ENCODE measurements at places on chromosomes 7 and 10. TPM values are rescaled to one million over a fixed set of nuclear protein-coding genes. Genes with fewer than 3 reads are reported as not detected.

Gene FANK1
- total RNA-seq, result 3.0 TPM

Gene FXYD4
- total RNA-seq, result not detected

Gene ACSM6
- not detected for total RNA-seq

Gene IFIT2
- total RNA-seq, result 2.7 TPM

Gene RHOBTB1
- total RNA-seq, result 13.3 TPM

Gene AGR2
- total RNA-seq, result not detected

Gene VWC2
- not detected for total RNA-seq

Gene EVX1
- not detected for total RNA-seq

Gene FLNC
- 98.9 TPM for total RNA-seq

Gene LAMB4
- not detected for total RNA-seq

Gene PLEKHS1
- total RNA-seq, result not detected

Gene GALNT17
- not detected for total RNA-seq

Gene LRRC61
- 11.8 TPM for total RNA-seq

Gene CPN1
- not detected for total RNA-seq

Gene FKBP6
- total RNA-seq, result not detected

Gene PARD3
- 34.7 TPM for total RNA-seq

Gene PDE6C
- not detected for total RNA-seq

Gene AGBL3
- total RNA-seq, result 0.52 TPM

Gene PCDH15
- not detected for total RNA-seq

Gene PCLO
- total RNA-seq, result 0.96 TPM

Gene NEUROG3
- not detected for total RNA-seq

Gene PAX2
- total RNA-seq, result not detected

Gene INMT
- 1.7 TPM for total RNA-seq

Gene TCERG1L
- not detected for total RNA-seq

Gene ORC5
- total RNA-seq, result 23.7 TPM

Gene CRHR2
- not detected for total RNA-seq

Gene ASCC1
- 28.2 TPM for total RNA-seq

Gene INHBA
- 53.8 TPM for total RNA-seq

Gene STEAP1
- 30.1 TPM for total RNA-seq

Gene CDNF
- total RNA-seq, result 3.8 TPM

Gene CUEDC2
- 133 TPM for total RNA-seq

Gene SFTPA2
- not detected for total RNA-seq

Gene LGI1
- total RNA-seq, result not detected

Gene ENKUR
- total RNA-seq, result not detected

Gene C10orf53
- total RNA-seq, result not detected

Gene CFTR
- total RNA-seq, result 0.13 TPM

Gene FAM13C
- 1.9 TPM for total RNA-seq

Gene TWIST1
- 19.9 TPM for total RNA-seq

Gene PALS2
- 13.5 TPM for total RNA-seq

Gene RASA4B
- 2.1 TPM for total RNA-seq

Gene ACTL6B
- total RNA-seq, result not detected

Gene RNLS
- 22.0 TPM for total RNA-seq

Gene DYNC1I1
- 0.13 TPM for total RNA-seq

Gene NAT16
- total RNA-seq, result not detected

Gene HTR5A
- not detected for total RNA-seq

Gene RNF32
- total RNA-seq, result 1.4 TPM

Gene PDGFA
- 23.4 TPM for total RNA-seq

Gene TMEM209
- 14.5 TPM for total RNA-seq

Gene SCIN
- total RNA-seq, result 0.26 TPM

Gene SLC13A1
- not detected for total RNA-seq

Gene AP1S1
- total RNA-seq, result 137 TPM

Gene TRIM74
- not detected for total RNA-seq

Gene ENTPD1
- total RNA-seq, result 0.52 TPM

Gene NRAP
- total RNA-seq, result not detected

Gene PAPSS2
- total RNA-seq, result 44.0 TPM

Gene ZP3
- total RNA-seq, result 2.1 TPM

Gene CYP2E1
- total RNA-seq, result 1.7 TPM

Gene SHTN1
- 2.1 TPM for total RNA-seq

Gene INA
- 1.1 TPM for total RNA-seq
